Activated T-helper 2 cell treated with anti-CD3 and anti-CD28 coated beads, Interferon-gamma antibody, Interleukin-2, Interleukin-4, amounts not matched to agents 10 μg/mL and 5 μg/mL and 100 μg/mL, durations not matched to agents 14 hours and 24 hours and 36 hours (primary cell): ENCODE measurements at places on chromosomes 5 and 9.

DNA sequence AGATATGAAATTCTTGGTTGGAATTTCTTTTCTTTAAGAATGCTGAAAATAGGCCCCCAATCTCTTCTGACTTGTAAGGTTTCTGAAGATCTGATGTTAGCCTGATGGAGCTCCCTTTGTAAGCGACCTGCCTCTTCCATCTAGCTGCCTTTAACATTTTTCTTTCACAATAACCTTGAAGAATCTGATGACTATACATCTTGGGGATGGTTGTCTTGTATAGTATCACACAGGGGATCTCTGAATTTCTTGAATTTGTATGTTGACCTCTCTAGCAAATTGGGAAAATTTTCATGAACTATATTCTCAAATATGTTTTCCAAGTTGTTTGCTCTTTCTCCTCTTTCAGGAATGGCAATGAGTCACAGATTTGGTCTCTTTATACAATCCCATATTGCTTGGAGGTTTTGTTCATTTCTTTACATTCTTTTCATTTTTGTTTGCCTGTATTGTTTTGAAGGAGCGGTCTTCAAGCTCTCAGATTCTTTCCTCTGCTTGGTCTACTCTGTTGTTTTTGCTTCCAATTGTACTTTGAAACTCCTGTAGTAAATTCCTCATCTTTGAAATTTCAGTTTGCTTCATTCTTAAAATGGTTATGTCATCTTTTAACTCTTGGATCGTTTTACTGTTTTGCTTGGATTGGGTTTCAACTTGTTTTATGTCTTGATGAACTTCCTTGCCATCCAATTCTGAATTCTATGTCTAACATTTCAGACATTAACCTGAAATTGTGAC lies 245.2 kb upstream of the TARS1 start:
- no peak for DNase-seq
- H3K36me3 ChIP-seq: no peaks in the 10 kb centered on the region
- H3K4me1 ChIP-seq: no peaks in the 10 kb centered on the region

- H3K27me3 ChIP-seq: no peaks in the 10 kb centered on the region
- H3K4me3 ChIP-seq: no peak overlapping the region
Observed at GRCh38 chr9:16516891-16517290, 353.6 kb downstream of the BNC2 start.

- no peak overlapping the region for H3K27ac ChIP-seq
- H3K36me3 ChIP-seq: no peaks in the 10 kb centered on the region
- peaks cover 6% of the 10 kb centered on the region for H3K27me3 ChIP-seq
- no peak overlapping the region for H3K4me3 ChIP-seq
- no peak for DNase-seq
- no peaks in the 10 kb centered on the region for H3K4me1 ChIP-seq
Observed at GRCh38 chr5:133807348-133807747, 161.1 kb downstream of the C5orf15 start.

GRCh38 chr5:91189480-91190313 lies 193.4 kb downstream of the ARRDC3 start:
- no peak overlapping the region for H3K27ac ChIP-seq
- H3K4me3 ChIP-seq: no peak overlapping the region
- no peak for DNase-seq

DNA sequence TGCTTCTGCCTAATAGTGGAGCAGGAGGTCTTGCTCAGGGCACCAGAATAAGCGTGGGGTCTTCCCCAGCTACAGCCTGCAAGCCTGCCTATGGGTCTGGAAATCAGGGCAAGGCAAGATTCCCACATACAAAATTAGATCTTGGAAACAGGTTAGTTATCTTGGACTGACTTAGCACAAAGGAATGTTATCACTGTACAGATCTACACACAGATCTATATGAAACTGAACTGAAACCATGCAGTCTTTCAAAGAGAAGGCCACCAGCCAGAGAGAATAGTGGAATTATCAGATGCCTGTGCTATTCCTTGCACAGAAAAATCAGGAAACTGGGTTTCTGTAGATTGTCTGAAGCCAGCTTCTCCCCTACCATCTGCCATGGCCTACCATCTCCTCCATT lies 585.7 kb downstream of the ACTL7B start:
- no peak overlapping the region for H3K4me3 ChIP-seq
- H3K27me3 ChIP-seq: no peaks in the 10 kb centered on the region
- no peak overlapping the region for H3K27ac ChIP-seq
- DNase-seq: no peak

GRCh38 chr9:97980479-97980803 lies 2.7 kb upstream of the ANP32B start:
- peaks cover 2% of the 10 kb centered on the region for H3K36me3 ChIP-seq
- H3K4me3 ChIP-seq: no peak overlapping the region
- H3K27ac ChIP-seq: no peak overlapping the region
- no peak for DNase-seq

- no peak overlapping the region for H3K27ac ChIP-seq
- H3K4me1 ChIP-seq: no peaks in the 10 kb centered on the region
- no peak overlapping the region for H3K4me3 ChIP-seq
- H3K36me3 ChIP-seq: no peaks in the 10 kb centered on the region
Observed at GRCh38 chr9:13479096-13479495, 199.6 kb upstream of the MPDZ start.

DNA sequence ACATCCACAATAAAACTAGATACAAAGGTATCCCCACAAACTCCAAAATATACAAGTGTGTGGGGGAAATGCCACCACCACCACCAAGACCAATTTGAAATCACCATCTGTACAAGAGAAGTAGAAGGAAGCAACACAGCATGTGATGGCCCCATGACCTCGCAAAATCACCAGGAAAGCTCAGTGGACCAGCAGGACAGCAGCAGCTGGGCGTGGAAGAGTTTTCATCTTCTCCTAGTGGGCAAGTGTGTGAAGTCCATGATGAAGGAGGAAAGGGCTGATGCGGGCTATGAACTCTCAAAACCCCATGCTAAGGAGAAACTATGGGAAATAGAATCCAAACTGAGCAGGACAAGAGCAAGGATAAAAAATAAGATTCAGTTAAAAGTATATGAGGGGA lies 58.1 kb downstream of the GOLPH3 start:
- H3K36me3 ChIP-seq: peaks cover 55% of the 10 kb centered on the region
- no peaks in the 10 kb centered on the region for H3K27me3 ChIP-seq
- peak overlapping the region; percentile 77 for H3K27ac ChIP-seq
- no peak for DNase-seq

- H3K27me3 ChIP-seq: no peaks in the 10 kb centered on the region
- no peaks in the 10 kb centered on the region for H3K36me3 ChIP-seq
- no peak overlapping the region for H3K27ac ChIP-seq
- no peak overlapping the region for H3K4me3 ChIP-seq
- no peak for DNase-seq
Observed at GRCh38 chr5:57302164-57302563, 128.3 kb downstream of the GPBP1 start.

GRCh38 chr9:16386827-16387077 lies 483.7 kb downstream of the BNC2 start:
- H3K36me3 ChIP-seq: no peaks in the 10 kb centered on the region
- no peak overlapping the region for H3K27ac ChIP-seq
- H3K4me1 ChIP-seq: no peaks in the 10 kb centered on the region
- no peaks in the 10 kb centered on the region for H3K27me3 ChIP-seq
- no peak for DNase-seq

DNA sequence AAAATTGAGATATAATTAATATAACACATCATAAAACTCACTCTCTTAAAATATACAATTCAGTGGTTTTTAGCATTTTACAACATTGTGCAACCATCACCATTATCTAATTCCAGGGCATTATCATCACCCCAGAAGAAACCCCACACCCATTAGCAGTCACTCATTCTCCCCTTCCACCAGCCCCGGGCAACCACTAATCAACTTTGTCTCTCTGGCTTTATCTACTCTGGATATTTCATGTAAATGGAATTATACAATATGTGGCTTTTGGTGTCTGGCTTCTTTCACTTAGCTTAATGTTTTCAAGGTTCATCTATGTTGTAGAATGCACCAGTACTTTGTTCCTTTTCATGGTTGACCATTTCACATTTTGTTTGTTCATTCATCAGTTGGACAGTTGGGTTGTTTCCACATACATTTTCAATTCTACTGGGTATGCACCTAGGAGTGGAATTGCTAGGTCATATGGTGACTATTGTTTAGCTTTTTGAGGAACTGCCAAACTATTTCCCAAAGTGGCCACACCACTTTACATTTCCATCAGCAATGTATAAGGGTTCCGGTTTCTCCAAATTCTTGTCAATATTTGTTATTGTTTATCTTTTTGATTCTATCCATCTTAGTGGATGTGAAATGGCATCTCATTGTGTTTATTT lies 62.4 kb downstream of the MARCHF3 start:
- no peak for DNase-seq
- H3K4me3 ChIP-seq: no peak overlapping the region
- H3K27me3 ChIP-seq: no peaks in the 10 kb centered on the region
- H3K4me1 ChIP-seq: peaks cover 22% of the 10 kb centered on the region
- no peak overlapping the region for H3K27ac ChIP-seq
- H3K36me3 ChIP-seq: no peaks in the 10 kb centered on the region

DNA sequence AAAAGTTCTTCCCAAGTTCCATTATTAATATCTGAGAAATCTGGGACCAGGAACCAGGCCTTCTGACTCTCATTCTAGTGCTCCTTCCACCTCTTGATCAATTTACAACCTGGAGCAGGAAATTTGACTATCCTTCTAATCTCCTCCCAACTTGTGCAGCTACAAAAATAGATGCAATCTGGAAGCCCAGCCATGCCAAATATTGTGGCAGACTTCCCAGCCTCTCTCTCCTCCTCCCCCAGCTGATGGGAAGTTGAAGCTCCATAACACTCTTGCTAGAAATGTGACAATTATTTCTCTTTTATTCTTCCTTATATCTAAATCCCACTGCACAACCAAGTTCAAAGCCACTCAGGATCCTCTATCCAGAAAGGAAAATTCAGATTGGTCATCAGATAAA lies 252.1 kb downstream of the SEC61B start:
- H3K27me3 ChIP-seq: no peaks in the 10 kb centered on the region
- no peak overlapping the region for H3K27ac ChIP-seq
- no peaks in the 10 kb centered on the region for H3K36me3 ChIP-seq
- H3K4me1 ChIP-seq: peaks cover 33% of the 10 kb centered on the region

DNA sequence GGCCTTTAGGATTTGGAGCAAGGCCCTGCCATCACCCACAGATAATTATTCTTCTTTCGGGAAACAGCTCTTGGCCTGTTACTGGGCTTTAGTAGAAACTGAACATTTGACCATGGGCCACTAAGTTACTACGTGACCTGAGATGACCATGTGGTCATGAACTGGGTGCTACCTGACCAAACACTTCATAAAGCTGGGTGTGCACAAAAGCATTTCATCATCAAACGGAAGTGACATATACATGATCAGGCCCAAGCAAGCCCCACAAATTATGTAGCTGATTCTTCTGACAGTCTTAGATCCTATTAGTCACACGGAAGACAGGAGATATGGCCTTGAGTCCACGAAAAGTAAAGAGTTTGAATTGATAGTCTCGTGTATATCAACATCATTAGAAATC lies 130.9 kb upstream of the FBN2 start:
- H3K27ac ChIP-seq: no peak overlapping the region
- no peaks in the 10 kb centered on the region for H3K27me3 ChIP-seq
- no peaks in the 10 kb centered on the region for H3K36me3 ChIP-seq
- H3K4me3 ChIP-seq: no peak overlapping the region
- H3K4me1 ChIP-seq: no peaks in the 10 kb centered on the region

- peak; percentile 78 for DNase-seq
- peaks cover 39% of the 10 kb centered on the region for H3K36me3 ChIP-seq
- peak within 1 kb of the TSS; percentile 93 for H3K27ac ChIP-seq
- H3K4me3 ChIP-seq: peak within 1 kb of the TSS; percentile 91
- no peaks in the 10 kb centered on the region for H3K27me3 ChIP-seq
Observed at GRCh38 chr5:179820483-179821297, at the start of gene SQSTM1. Gene SQSTM1, plus strand, starts transcription at chr5:179820905. Its CDS starts 32 bp downstream, at chr5:179820937.

- no peak for DNase-seq
- H3K27ac ChIP-seq: no peak overlapping the region
- H3K27me3 ChIP-seq: no peaks in the 10 kb centered on the region
- H3K36me3 ChIP-seq: peaks cover 49% of the 10 kb centered on the region
Observed at GRCh38 chr5:41812156-41812555, 58.1 kb downstream of the OXCT1 start.

GRCh38 chr9:89879701-89880100 lies 274.9 kb downstream of the GADD45G start:
- H3K4me1 ChIP-seq: no peaks in the 10 kb centered on the region
- no peak overlapping the region for H3K4me3 ChIP-seq
- H3K27me3 ChIP-seq: no peaks in the 10 kb centered on the region
- H3K27ac ChIP-seq: no peak overlapping the region

DNA sequence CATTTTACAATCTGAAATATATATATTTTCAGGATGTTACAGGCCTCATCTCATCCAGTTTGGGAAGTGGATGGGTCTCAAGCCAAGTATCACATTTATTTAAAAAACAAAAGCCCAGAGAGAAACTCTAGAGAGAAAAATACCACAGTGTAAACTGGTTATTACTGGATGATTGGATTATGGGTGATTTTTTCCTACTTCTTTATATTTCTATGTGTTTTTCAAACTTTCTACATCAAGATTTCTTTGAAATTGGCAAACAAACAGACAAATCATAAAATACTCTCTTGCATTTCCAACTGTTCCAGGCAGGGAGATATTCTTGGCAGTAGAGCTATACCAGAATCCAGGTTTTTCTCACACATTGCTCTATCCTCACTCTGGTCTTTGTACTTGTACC lies 116.0 kb upstream of the SMIM23 start:
- no peaks in the 10 kb centered on the region for H3K4me1 ChIP-seq
- H3K36me3 ChIP-seq: no peaks in the 10 kb centered on the region
- DNase-seq: no peak
- no peak overlapping the region for H3K27ac ChIP-seq
- H3K4me3 ChIP-seq: no peak overlapping the region

DNA sequence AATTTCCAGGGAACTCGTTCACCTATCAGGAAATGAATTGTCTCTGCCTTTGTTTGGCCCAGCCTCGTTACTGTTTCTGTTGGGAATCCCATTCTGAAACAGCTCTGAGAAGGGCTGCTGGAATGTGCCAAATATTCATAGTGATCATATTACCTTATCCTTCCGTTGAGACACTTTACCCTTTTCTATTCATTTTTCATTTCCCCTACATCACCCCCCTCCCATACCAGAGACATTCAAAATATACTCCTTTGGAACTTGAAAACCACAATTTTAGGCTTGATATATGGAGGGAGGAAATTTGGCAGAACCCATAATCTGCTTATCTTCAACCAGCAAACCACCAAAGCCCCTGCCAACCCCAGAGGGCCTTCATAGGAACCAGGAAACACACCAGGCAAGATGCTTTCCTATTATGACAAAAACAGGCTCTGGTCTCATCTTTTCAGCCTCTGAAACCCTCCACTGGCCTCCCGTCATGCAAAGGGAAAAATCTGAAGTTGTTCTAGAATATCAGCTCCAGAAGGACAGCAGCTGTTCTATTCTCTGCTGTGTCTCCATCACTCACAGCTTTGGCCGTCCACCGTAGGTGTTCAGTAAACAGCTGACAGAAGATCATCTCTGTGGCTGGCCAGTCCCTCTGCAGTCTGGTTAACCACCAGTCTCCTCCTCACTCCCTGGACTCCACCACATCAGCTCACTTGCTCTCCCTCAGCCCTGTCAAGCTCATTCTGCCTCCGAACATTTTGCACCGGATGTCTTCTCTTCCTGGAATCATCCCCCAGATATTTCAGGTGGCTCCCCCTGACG lies 217.2 kb upstream of the WWC1 start:
- H3K27ac ChIP-seq: no peak overlapping the region
- peaks cover 4% of the 10 kb centered on the region for H3K27me3 ChIP-seq

GRCh38 chr5:41695920-41696582 lies 174.2 kb downstream of the OXCT1 start:
- no peak overlapping the region for H3K4me3 ChIP-seq
- no peak for DNase-seq
- no peaks in the 10 kb centered on the region for H3K36me3 ChIP-seq
- peaks cover 35% of the 10 kb centered on the region for H3K27me3 ChIP-seq
